ENCODE measurements at places on chromosomes 3 and 15.

DNA sequence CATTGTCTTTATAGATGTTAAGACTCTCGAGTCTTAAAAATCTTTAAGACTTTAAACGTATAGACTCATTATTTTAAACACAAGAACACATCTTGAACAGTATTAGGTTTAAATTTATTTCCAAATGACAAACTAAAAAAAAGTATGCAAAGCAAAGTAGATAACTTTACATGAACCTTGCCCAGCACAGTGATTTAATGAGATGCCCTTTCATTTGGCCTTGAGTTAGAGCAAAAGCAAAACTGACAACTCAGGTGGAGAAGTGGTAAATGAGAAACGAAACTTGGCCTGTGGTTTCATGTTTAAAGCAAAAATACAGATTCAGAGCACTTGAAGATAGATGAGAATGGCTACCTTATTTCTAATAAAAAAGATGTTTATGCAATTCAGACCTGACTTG lies 8.6 kb downstream of the GPR15 start:
- no peak overlapping the region for H3K27ac ChIP-seq
- H3K4me3 ChIP-seq: no peak overlapping the region
- peaks cover 7% of the 10 kb centered on the region for H3K4me1 ChIP-seq
- no peaks in the 10 kb centered on the region for H3K27me3 ChIP-seq
- DNase-seq: peak; percentile 57
- H3K36me3 ChIP-seq: no peaks in the 10 kb centered on the region

DNA sequence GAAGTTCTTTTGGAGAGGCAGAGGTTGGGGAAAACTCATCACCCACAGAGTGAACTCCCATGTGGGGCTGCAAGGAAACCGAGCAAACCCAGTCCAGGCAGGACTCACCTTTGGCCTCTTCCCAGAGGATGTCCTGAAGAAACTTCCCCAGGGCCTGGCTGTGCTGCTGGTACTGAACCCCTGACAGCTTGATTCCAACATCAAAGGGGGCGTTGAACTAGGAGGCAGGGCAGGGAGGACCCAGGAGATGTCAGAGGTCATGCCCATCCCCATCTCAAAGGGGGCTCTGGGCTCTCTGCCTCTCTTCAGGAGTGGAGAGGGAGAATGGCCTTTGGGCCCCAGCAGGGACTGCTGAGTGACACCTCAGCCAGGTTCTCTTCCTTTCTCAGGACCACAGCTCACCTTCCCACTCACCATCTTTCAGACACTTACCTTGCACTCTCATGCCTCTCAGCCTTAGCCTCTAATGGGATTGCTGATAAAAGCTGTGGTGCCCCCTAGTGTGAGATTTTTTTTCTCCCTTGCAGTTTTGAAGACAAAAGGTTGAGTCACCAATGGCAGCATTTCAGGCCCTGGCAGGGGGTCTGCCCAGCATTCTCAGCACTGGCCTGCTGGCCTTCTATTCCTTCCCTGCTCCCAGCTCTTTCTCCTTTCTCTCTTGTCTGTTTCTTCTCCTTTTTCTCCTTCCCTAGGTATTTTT lies 6.0 kb downstream of the GHRL start:
- H3K4me1 ChIP-seq: peaks cover 9% of the 10 kb centered on the region
- H3K27me3 ChIP-seq: no peaks in the 10 kb centered on the region
- no peak overlapping the region for H3K27ac ChIP-seq
- DNase-seq: peak; percentile 87
- H3K4me3 ChIP-seq: no peak overlapping the region
- H3K36me3 ChIP-seq: peaks cover 17% of the 10 kb centered on the region

DNA sequence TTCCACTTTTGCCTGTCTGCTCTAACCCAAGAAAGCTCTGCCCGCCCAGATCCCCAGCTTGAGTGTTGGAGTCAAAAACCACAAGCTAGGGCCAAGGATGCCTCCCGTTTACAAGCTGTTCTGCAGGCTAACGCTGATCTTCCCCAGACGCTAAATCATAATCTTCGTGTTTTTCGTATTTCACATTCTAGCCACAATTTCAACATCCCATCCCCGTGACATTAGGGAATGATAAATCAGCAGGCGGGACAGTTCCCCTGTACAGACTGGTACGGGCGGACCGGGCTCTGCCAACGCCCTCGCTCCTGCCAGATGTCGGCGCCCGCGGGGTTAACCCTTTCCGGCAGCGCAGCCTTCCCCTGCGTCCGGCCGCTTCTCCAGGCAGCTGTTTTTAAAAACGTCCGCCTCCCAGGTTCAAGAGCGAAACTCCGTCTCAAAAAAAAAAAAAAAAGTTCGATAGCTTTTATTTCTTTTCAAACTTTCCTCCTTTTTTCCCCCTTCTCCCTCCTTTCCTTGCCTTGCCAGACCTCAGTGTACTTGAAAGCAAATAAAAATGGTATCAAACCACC lies 81.0 kb upstream of the BNC1 start:
- H3K36me3 ChIP-seq: no peaks in the 10 kb centered on the region
- no peaks in the 10 kb centered on the region for H3K27me3 ChIP-seq
- H3K4me1 ChIP-seq: no peaks in the 10 kb centered on the region

DNA sequence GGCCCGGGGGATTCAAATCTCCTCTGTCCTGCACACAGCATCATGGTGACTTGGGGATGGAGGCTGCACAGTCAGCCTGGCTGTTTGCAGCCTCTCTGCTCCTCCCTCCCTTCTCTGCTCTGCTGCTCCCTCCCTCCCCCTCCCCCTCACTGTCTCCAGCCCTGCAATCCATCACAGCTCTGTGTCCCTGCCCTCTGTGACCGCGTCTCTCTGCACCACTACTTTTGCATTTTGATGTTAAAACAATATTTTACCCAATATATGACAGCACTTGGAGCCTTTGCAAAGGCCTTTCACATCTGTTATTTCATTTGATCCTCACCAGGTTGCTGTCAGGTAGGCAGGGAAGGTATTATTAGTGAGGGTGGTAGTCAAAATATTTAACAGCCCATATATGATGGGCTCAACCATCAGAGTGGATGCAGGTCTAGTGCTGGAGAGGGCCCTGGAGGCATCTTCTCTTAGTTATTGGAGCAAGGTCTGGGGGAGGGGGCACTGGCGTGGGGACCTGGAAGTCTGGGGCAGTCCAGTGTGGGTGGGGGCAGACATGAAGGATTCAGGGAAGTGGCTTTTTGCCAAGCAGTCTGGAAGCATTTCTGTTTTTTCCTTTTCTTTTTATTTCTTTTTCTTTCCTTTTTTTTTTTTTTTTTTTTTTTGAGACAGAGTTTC lies 16.3 kb upstream of the VPS8 start:
- no peak overlapping the region for H3K27ac ChIP-seq
- H3K4me3 ChIP-seq: no peak overlapping the region
- no peaks in the 10 kb centered on the region for H3K27me3 ChIP-seq

DNA sequence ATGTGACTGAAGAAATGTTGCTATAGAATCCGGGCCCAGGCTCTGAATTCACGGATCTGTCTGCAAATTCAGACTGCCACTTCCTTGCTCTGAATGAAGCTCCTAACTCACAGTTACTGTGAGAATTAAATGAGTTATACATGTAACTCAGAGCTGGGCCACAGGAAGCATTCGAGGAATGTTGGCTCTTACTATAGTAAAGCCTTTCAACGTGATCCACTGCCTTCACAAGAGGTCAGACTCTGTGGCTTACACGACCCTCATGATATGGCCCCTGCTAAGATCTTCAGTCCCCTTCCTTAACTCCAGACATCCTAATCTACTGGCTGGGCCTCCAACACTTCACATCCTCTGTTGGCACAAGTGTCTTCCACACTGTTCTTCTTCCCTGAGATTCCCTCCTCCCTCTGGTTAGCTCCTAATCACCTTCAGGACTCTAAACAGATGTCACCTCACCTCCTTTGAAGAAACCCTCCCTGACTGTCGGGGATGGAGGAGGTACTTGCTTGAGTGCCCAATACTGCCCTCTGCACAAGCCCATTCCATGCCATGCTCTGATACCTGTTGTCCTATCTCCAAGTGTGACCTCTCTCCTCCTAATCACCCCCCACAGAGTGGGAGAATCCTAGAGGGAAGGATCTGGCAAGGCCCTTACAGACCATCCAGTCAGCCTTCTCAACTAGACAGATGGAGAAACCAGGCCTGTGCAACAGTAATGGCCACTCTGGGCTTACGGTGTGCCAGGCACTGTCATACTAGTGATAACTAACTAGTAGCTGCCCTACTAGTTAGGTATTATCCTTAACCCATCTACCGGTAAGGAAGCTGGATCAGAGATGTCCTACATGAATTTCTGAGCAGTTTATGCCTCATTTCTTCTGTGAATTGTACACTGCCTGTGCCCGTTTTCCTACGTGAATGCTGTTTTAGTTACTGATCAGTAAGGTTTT lies 1.3 kb downstream of the ACTR8 start:
- no peak overlapping the region for H3K27ac ChIP-seq
- H3K4me1 ChIP-seq: peaks cover 13% of the 10 kb centered on the region
- H3K27me3 ChIP-seq: no peaks in the 10 kb centered on the region
- peaks cover 46% of the 10 kb centered on the region for H3K36me3 ChIP-seq
- no peak for DNase-seq

DNA sequence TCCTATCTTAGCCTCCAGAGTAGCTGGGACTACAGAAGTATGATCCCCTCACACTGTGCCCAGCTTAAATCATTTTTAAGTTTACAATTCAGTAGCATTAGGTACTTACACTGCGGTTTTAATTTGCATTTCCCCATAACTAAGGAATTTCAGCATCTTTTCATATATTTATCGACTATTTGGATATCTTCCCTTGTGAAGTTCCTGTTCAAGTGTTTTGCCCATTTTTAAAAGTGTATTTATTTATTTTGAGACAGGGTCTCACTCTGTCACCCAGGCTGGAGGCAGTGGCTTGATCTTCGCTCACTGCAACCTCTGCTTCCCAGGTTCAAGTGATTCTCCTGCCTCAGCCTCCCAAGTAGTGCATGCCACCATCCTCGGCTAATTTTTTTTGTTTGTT lies 12.5 kb upstream of the MAP2K1 start:
- H3K4me1 ChIP-seq: peaks cover 11% of the 10 kb centered on the region
- H3K4me3 ChIP-seq: no peak overlapping the region
- no peak overlapping the region for H3K27ac ChIP-seq

GRCh38 chr3:65535260-65535659 lies 503.5 kb downstream of the MAGI1 start:
- no peak overlapping the region for H3K4me3 ChIP-seq
- DNase-seq: no peak
- no peak overlapping the region for H3K27ac ChIP-seq
- H3K4me1 ChIP-seq: no peaks in the 10 kb centered on the region

- no peaks in the 10 kb centered on the region for H3K27me3 ChIP-seq
- H3K36me3 ChIP-seq: no peaks in the 10 kb centered on the region
- no peak overlapping the region for H3K4me3 ChIP-seq
- H3K27ac ChIP-seq: no peak overlapping the region
- H3K4me1 ChIP-seq: no peaks in the 10 kb centered on the region
Observed at GRCh38 chr3:57141719-57142410, 23.3 kb downstream of the IL17RD start.

GRCh38 chr15:53072077-53072476 lies 281.9 kb upstream of the ONECUT1 start:
- no peaks in the 10 kb centered on the region for H3K27me3 ChIP-seq
- no peaks in the 10 kb centered on the region for H3K36me3 ChIP-seq
- H3K4me1 ChIP-seq: no peaks in the 10 kb centered on the region
- no peak overlapping the region for H3K27ac ChIP-seq

DNA sequence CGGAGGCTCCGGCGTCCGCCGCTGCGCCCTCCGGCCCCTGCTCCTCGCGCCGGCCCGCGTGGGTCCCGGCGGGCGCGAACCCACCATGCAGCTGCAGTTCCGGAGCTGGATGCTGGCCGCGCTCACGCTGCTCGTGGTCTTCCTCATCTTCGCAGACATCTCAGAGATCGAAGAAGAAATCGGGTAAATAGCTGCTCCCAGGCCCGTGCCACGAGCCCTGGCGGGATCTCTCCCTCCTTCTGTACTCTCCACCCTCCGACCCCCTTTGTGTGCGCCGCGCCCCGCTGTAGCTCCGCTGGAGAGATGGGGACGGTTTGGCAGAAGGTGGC lies 263 bp downstream of the ST8SIA2 start:
- H3K4me1 ChIP-seq: no peaks in the 10 kb centered on the region
- H3K27me3 ChIP-seq: no peaks in the 10 kb centered on the region
- H3K27ac ChIP-seq: no peak overlapping the region
- no peaks in the 10 kb centered on the region for H3K36me3 ChIP-seq
- no peak overlapping the region for H3K4me3 ChIP-seq
- no peak for DNase-seq

GRCh38 chr15:101264911-101265641 lies 12.2 kb downstream of the SELENOS start:
- no peak overlapping the region for H3K27ac ChIP-seq
- DNase-seq: no peak
- no peak overlapping the region for H3K4me3 ChIP-seq
- H3K4me1 ChIP-seq: no peaks in the 10 kb centered on the region
- H3K36me3 ChIP-seq: no peaks in the 10 kb centered on the region

DNA sequence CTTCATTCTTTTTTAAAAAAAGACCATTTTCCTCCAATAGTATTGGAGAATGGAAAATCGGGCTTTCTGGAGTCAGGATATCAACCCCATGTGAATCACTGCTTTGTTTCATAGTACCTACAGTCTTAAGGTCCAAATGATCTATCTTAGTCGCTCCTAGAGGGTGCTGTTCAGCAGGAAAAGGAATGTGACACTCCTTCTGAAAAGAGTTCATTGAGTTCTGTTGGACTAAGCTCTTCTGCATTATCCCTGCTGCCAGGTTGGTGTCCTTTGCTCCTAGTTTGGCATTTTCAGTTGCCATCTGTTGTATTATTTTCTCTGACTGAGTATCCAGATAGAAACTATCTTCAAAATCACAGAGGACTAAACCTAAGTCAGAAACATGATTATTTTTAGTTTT lies 57.2 kb downstream of the POLQ start:
- no peak overlapping the region for H3K27ac ChIP-seq
- no peak overlapping the region for H3K4me3 ChIP-seq
- H3K27me3 ChIP-seq: no peaks in the 10 kb centered on the region
- H3K4me1 ChIP-seq: no peaks in the 10 kb centered on the region
- peaks cover 51% of the 10 kb centered on the region for H3K36me3 ChIP-seq
- no peak for DNase-seq

GRCh38 chr3:77720460-77720971 lies 680.6 kb downstream of the ROBO2 start:
- DNase-seq: no peak
- H3K4me1 ChIP-seq: peaks cover 22% of the 10 kb centered on the region
- H3K27ac ChIP-seq: no peak overlapping the region
- H3K4me3 ChIP-seq: no peak overlapping the region
- H3K27me3 ChIP-seq: no peaks in the 10 kb centered on the region

- no peak for DNase-seq
- peaks cover 18% of the 10 kb centered on the region for H3K4me1 ChIP-seq
- H3K4me3 ChIP-seq: no peak overlapping the region
- no peak overlapping the region for H3K27ac ChIP-seq
- H3K36me3 ChIP-seq: no peaks in the 10 kb centered on the region
Observed at GRCh38 chr3:46849686-46850467, 13.4 kb downstream of the MYL3 start.

GRCh38 chr3:123899300-123899865 lies 15.3 kb upstream of the MYLK start:
- no peak overlapping the region for H3K27ac ChIP-seq
- H3K4me1 ChIP-seq: no peaks in the 10 kb centered on the region
- H3K36me3 ChIP-seq: no peaks in the 10 kb centered on the region

DNA sequence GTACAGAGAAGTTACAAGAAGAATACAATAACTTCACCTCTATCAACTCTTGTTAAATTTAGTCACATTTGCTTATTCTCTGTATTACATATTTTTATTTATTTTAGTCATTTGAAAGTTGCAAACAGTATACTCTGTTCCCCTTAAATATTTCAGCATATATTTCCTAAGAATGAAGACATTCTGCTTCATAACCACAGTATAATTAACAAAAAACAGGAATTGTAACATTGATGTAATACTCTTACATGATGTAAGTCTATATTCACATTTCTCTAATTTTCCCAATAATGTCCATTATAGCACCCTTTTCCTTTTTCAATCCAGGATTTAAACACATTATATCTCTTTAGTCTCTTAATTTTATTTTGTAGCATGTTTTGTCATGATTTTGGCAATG lies 112.0 kb downstream of the AKAP13 start:
- no peaks in the 10 kb centered on the region for H3K27me3 ChIP-seq
- H3K4me1 ChIP-seq: peaks cover 95% of the 10 kb centered on the region
- H3K36me3 ChIP-seq: 0 out of 2 replicates have a peak, but pooled peaks cover under 1% of the 10 kb centered on the region
- DNase-seq: no peak
- no peak overlapping the region for H3K4me3 ChIP-seq

Measured in Karpas-422 (cell line).